ENCODE measurements at places on chromosomes 13 and 19.

GRCh38 chr13:32548837-32549236, 10.2 kb upstream of the N4BP2L2 start:
- DNase-seq, result no peak

DNA sequence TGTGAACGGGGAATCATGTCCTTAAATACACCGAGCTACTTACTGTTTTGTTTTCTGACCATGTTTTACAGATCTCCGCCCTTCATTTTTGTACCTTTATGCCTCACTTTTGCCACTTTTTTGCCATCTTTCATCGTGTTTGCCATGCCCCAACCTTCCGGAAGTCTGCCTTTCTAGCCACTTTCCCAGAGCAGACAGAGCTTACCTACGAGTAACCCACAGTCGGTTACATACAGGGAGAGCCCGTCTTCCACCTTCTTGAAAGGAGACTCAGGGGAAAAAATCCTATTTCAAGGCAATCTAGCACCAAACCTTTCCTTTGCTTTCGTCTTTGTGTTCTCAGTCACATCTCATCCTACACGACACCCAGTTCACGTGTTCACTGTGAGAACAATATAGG, 26.1 kb downstream of the RFPL4AL1 start:
- DNase-seq, result no peak

GRCh38 chr13:44074611-44075010, 194.9 kb downstream of the LACC1 start:
- DNase-seq, result no peak

GRCh38 chr19:45785097-45785496, 2.8 kb upstream of the DMPK start:
- DNase-seq, result no peak

- DNase-seq, result no peak
Observed at GRCh38 chr13:113417836-113418721, 35.2 kb downstream of the ADPRHL1 start.
